ENCODE measurements at places on chromosomes 12 and 14. TPM values are rescaled to one million over a fixed set of nuclear protein-coding genes. Genes with fewer than 3 reads are reported as not detected.

- H3K4me3 ChIP-seq, result no peak overlapping the region
- peak overlapping the region; percentile 65 for H3K27ac ChIP-seq
Observed at GRCh38 chr12:32270818-32271710, 128.3 kb upstream of the FGD4 start.

- H3K4me3 ChIP-seq, result no peak overlapping the region
- DNase-seq, result peak; percentile 44
- no peaks in the 10 kb centered on the region for H3K4me1 ChIP-seq
- no peak overlapping the region for H3K27ac ChIP-seq
- H3K27me3 ChIP-seq, result no peaks in the 10 kb centered on the region
Observed at GRCh38 chr12:118404876-118405521, 28.6 kb downstream of the SUDS3 start.

DNA sequence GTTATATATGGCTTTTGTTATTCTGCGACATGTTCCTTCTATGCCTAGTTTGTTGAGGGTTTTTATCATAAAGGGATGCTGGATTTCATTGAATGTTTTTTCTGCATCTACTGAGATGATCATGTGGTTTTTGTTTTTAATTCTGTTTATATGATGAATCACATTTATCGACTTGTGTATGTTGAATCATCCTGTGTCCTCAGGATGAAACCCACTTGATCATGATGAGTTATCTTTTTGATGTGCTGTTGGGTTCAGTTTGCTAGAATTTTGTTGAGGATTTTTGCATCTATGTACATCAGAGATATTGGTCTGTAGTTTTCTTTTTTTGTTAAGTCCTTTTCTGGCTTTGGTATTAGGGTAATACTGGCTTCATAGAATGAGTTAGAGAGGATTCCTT lies 291.2 kb downstream of the AKAP6 start:
- no peak overlapping the region for H3K4me3 ChIP-seq
- no peak overlapping the region for H3K27ac ChIP-seq
- no peaks in the 10 kb centered on the region for H3K4me1 ChIP-seq
- no peaks in the 10 kb centered on the region for H3K27me3 ChIP-seq
- DNase-seq, result no peak
- H3K36me3 ChIP-seq, result no peaks in the 10 kb centered on the region

- H3K4me1 ChIP-seq, result no peaks in the 10 kb centered on the region
- no peak for DNase-seq
- H3K4me3 ChIP-seq, result no peak overlapping the region
Observed at GRCh38 chr12:130961921-130962451, 8.3 kb downstream of the ADGRD1 start.

GRCh38 chr14:35287431-35288013 lies 4.7 kb upstream of the PSMA6 start:
- no peaks in the 10 kb centered on the region for H3K27me3 ChIP-seq
- no peak overlapping the region for H3K4me3 ChIP-seq
- no peak overlapping the region for H3K27ac ChIP-seq
- DNase-seq, result no peak
- no peaks in the 10 kb centered on the region for H3K4me1 ChIP-seq

DNA sequence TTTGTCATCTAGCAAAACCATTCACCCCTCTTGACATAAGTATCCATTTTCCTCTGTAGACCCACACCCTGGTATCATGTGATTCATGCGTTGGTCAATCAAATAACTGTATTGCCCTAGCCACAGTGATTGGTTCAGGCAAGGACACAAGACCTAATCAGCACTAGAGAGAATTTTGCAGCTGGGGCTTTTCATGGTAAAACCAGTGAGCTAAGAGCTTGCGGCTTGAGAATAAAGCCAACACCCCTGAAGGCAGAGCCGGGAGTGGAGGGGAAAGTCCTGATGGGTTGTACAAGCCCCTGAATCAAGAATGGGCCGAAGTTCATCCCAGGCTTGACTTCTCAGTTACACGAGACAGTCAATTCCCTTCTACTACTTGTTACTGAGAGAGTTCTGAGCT lies 33.2 kb upstream of the LTBP2 start:
- H3K36me3 ChIP-seq, result no peaks in the 10 kb centered on the region
- no peak overlapping the region for H3K27ac ChIP-seq
- DNase-seq, result no peak
- no peak overlapping the region for H3K4me3 ChIP-seq
- no peaks in the 10 kb centered on the region for H3K27me3 ChIP-seq

- H3K27me3 ChIP-seq, result no peaks in the 10 kb centered on the region
- no peaks in the 10 kb centered on the region for H3K36me3 ChIP-seq
- H3K27ac ChIP-seq, result no peak overlapping the region
Observed at GRCh38 chr12:115267464-115267863, 583.5 kb upstream of the TBX3 start.

- no peak overlapping the region for H3K4me3 ChIP-seq
- no peak for DNase-seq
- H3K27me3 ChIP-seq, result no peaks in the 10 kb centered on the region
- no peaks in the 10 kb centered on the region for H3K4me1 ChIP-seq
- H3K27ac ChIP-seq, result no peak overlapping the region
Observed at GRCh38 chr12:121915841-121916321, 2.5 kb upstream of the CFAP251 start.

GRCh38 chr14:101174522-101174838 lies 271.0 kb upstream of the RTL1 start:
- H3K4me1 ChIP-seq, result no peaks in the 10 kb centered on the region
- H3K36me3 ChIP-seq, result no peaks in the 10 kb centered on the region
- no peaks in the 10 kb centered on the region for H3K27me3 ChIP-seq
- peak; percentile 43 for DNase-seq
- no peak overlapping the region for H3K4me3 ChIP-seq

- no peaks in the 10 kb centered on the region for H3K27me3 ChIP-seq
- H3K4me1 ChIP-seq, result no peaks in the 10 kb centered on the region
- no peak overlapping the region for H3K27ac ChIP-seq
- DNase-seq, result no peak
- no peaks in the 10 kb centered on the region for H3K36me3 ChIP-seq
- no peak overlapping the region for H3K4me3 ChIP-seq
Observed at GRCh38 chr12:66210840-66211239, 21.8 kb downstream of the IRAK3 start.

- H3K36me3 ChIP-seq, result peaks cover 12% of the 10 kb centered on the region
- no peaks in the 10 kb centered on the region for H3K27me3 ChIP-seq
- H3K4me3 ChIP-seq, result no peak overlapping the region
- peak overlapping the region; percentile 99 for H3K27ac ChIP-seq
- H3K4me1 ChIP-seq, result peaks cover 51% of the 10 kb centered on the region
Observed at GRCh38 chr12:124391340-124392261, 96.7 kb downstream of the RFLNA start.

CLMN gene
- polyA plus RNA-seq, result 33.1 TPM

TMEM52B gene
- 292 TPM for polyA plus RNA-seq

Measured in kidney (tissue), 22 donors.